ENCODE measurements at places on chromosomes 1 and 21.

DNA sequence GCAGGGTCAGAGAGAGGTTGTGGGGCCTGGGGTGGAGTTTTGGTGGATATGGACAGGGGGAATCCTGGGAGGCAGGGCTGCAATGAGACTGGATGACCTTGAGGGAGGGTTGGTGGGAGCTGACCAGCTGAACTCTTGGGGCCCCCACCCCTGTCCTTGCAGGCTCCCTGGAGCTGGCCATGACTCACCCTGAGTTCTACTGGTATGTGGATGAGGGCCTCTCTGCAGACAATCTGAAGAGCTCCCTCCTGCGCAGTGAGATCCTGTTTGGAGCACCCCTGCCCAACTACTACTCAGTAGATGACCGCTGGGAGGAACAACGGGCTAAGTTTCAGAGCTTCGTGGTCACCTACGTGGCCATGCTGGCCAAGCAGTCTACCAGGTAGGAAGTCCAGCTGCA lies 23.6 kb downstream of the DISP3 start:
- DNase-seq: no peak

GRCh38 chr1:24503059-24503751 lies 569 bp downstream of the RCAN3 start:
- DNase-seq: no peak

GRCh38 chr1:168386492-168386891 lies 105.8 kb downstream of the TBX19 start:
- no peak for DNase-seq

DNA sequence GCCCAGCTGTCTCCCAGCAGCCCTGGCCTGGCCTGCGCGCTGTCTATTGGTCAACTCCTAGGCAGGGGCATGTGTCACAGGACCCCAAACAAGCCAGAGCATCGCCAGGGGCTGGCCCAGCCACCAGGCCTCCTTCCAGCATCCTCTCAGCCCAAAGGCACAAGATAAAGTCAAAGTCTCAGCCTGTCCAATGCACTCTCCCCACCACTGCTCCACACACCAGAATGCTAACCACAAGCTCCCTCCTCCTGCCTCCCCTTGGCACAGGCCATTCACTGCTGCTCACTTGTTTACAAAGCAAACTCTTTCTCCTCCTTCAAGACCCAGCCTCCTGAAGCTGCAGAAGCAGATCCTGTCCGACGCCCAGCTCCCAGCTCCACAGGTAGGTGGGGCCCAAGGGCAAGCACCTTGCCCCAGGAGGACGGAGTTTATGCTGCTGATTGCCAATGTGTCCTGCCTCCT lies 133.4 kb downstream of the DMRTB1 start:
- no peak for DNase-seq

DNA sequence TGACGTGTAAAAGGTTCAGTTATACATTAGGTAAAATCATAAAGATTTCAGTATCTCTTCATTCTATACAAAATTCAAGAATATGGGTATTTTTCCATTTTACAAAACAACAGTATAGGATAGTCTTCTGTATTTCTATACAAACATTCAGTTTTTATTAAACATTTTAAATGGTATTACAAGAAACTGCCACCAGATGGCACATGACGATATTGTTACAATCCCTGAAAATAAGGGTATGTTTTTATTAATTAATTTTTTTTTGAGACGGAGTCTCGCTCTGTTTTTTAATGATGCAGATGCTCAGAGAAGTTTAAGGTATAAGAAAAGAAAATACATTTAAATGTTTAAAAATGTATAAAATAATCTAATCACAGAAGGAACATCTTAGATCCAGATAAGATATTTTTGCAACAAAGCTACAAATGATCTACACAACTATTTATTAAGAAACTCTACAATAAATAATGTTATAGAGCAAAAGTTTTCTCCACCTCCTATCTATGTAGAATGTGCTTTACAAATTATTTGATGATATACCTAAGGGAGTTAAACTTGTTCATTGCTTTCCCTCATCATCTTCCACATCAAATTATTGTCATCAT lies 23.5 kb upstream of the RSBN1 start:
- DNase-seq: no peak

- no peak for DNase-seq
These were observed 17.0 kb downstream of the ZNF697 start for GRCh38 chr1:119631086-119631432.

DNA sequence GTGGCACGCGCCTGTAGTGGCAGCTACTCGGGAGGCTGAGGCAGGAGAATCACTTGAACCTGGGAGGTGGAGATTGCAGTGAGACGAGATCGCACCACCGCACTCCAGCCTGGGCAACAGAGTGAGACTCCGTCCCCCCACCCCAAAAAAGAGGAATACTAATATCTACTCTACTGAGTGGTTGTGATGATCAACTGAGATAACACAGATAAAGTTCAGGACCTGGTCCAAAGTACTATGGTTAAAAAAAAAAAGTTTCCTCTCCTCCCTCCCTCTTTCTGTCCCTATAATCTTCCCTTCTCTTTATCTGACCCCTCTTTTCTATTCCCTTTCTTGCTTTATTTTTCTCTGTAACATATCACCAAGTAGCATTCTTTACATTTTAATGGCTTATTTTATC lies 4.0 kb upstream of the RORC start:
- no peak for DNase-seq

- DNase-seq: no peak
These were observed 154.7 kb downstream of the CACNA1E start for GRCh38 chr1:181637998-181638397.

DNA sequence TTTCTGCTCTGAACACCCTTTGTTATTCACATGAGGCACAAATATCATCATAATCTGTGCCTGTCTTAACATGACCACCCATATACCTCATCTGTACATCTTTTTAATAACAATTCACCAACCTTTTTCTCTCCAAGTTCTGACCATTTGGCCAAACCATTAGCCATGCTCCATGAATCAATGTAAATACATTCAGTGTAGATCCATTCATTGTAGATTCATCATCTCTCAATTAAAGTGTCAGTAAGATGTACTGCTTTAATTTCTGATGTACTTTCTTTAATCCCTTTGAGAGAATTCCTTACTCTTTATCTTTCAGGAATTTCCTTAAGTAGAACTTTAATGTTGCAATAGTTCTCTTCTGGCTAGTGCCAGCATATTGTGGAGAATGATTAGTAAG lies 126.2 kb upstream of the LRRC7 start:
- DNase-seq: no peak

DNA sequence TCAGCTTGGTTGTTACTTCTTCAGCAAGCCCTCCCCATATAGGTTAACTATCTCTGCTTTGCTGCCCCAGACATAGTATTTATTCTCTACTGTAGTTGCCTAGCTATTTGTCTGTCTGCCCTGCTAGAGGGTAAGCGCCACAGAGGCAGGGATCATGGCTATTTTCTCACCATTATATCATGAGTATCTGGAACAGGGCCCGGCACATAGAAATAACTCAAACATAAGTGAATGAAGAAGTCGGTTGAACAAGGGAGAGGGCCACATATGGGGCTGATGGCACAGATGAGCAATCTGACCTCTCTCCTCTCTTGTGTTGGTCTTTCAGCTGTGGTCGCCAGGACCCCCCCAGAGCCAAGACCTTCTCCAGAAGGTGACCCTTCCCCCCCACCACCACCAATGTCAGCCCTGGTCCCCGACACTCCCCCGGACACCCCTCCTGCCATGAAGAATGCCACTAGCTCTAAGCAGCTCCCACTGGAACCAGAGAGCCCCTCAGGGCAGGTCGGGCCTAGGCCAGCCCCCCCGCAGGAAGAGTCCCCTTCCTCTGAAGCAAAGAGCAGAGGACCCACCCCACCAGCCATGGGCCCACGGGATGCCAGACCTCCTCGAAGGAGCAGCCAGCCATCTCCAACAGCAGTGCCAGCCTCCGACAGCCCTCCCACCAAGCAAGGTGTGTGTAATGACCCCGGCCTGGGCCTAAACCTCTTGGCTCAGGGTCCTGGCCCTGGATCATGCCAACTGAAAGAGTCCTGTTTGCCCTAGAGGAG lies 14.9 kb downstream of the MAP7D1 start:
- DNase-seq: no peak

- no peak for DNase-seq
These were observed 12.8 kb downstream of the S100PBP start for GRCh38 chr1:32830092-32830852.

- DNase-seq: no peak
These were observed 175.5 kb upstream of the HOOK1 start for GRCh38 chr1:59639266-59639665.

DNA sequence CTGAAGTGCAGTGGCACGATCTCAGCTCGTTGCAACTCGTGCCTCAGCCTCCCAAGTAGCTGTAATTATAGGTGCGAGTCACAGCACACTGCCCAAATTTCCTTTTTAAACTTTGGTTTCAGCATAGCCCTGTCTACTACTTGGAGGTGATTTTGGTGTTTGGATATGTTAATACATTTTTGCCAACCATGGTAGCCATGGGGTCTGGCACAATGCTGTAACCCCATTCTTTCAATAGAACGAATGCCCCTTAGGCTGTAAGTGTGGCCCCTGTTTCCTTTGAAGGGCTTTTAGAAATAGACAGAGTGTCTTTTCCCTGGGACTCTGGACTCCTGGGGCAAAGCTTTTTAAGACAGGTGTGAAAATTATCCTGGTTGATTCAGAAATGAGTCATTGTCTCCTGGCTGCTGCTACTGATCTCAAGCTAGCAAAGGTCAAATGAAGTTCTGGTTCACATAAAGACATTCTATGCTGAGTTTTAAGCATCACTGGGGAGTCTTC lies 141.1 kb upstream of the RUNX1 start:
- DNase-seq: no peak

DNA sequence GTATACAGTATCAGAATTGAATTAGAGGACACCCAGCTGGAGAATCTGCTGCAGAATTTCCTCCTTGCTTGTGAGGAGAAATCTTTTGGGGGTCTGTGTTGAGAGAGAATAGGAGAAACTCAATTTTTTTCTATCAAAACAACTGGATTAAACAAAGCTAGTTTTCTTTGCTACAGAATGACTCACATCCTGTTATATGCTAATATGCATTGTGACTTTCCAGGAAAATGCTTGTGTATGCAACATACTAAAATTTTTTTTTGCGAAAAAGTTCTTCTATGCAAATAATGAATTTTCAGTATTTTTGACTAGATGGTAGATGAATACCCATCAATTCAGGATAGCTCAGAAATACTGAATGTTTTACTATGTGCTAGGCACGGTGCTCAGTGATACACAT lies 2.2 kb downstream of the VAMP4 start:
- DNase-seq: no peak

DNA sequence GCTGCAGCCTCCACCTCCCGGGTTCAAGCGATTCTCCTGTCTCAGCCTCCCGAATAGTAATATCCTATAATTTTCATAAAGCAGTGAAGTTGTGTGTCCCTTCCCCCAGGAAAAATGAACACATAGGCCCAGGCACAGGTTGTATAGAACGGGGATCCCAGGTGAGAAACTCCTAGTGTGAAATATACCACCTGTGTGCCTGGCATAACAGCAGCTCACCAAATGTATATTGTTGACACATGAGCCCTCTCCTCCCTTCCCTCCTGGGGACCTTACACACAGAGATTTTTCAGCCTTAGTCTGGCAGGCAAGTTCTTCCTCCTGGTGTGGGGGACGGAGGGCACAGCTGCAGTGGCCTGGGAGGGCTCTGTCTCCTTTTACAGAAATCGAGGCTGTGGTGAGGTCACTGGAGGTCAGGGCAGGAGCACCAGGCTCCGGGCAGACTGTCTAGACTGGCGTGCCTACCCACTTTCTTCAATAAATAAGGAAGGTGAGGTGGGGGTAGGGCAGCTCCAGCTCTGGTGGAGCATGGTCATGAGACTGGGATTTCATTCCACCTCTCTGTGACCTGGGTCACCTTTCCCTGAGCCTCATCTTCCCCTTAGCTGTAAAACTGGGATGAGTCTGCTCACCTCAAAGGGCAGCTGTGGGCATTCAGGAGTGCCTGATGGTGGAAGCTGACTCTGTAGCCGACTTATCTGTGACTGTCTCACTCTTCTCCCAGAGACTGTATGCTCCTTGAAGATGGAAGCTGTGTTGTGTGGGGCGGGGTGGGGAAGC lies 14.3 kb downstream of the RCC1 start:
- DNase-seq: no peak

DNA sequence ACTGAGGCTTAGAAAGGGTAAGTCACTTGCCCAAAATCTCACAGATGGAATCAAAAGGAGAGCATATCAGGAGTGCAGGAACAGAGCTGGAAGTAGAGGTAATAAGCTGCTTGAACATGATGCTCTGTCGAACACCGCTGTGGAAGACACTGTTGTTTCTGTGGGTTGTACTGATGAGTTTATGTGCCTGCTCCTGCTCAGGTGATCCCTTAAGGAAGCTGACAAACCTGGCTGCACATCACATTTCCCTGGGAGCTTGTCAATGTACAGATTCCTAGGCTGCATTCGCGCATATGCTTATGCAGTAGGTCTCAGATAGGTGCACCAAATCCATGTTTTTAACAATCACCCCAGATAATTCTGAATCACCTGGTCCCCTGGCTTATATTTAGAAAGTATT lies 79.7 kb downstream of the ZNF326 start:
- no peak for DNase-seq

GRCh38 chr1:17516303-17517214 lies 22.9 kb upstream of the ARHGEF10L start:
- no peak for DNase-seq

GRCh38 chr1:53688381-53689102 lies 50.4 kb downstream of the GLIS1 start:
- no peak for DNase-seq

- DNase-seq: no peak
These were observed 3.6 kb downstream of the NIBAN1 start for GRCh38 chr1:184970691-184971161.

GRCh38 chr1:57082711-57083439 lies 117.1 kb upstream of the C8B start:
- DNase-seq: no peak

GRCh38 chr1:173473599-173474011 lies 3.5 kb upstream of the PRDX6 start:
- no peak for DNase-seq

- DNase-seq: no peak
These were observed 398.9 kb downstream of the MATN1 start for GRCh38 chr1:30324251-30325084.

GRCh38 chr1:98947071-98947470 lies 57.6 kb downstream of the PLPPR5 start:
- DNase-seq: no peak

DNA sequence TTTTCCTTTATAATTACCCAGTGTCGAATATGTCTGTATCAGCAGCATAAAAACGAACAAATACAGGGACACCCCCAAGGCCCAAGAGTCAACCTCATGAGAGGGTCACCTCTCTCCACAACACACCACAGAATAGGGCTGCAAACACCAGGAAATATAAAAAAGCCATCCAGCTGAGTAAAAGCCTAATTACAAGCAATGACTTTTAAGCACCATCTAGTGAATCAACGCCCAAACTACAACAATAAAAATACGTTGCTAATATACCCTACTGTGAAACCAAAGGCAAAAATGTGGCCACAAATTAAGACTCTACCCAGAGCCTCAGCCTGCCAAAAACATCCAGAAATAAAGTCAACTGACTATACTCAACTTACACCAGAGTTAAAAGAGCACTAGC lies 817.9 kb upstream of the NEGR1 start:
- no peak for DNase-seq

DNA sequence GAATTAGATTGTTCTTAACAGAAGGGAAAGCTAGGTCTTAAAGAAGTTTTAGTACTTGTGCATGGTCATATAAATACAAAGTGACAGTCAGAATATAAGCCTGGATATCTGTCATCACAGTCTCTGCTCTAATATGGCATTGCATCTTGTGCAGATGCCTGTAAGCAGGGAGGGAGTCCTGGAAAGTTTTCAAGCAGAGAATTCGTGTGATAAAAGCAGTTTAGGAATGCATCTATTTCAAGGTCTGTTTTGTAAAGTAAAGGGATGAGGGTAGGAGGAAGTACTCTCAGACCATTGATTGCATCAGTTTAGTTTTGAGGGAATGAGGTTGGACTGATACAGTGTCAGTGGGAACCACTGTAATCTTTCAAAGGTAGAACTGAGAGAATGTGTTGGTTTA lies 30.6 kb downstream of the IARS2 start:
- DNase-seq: no peak
